Tibial nerve (tissue), 4 donors: ENCODE measurements at places on chromosomes 16 and 17. TPM values are rescaled to one million over a fixed set of nuclear protein-coding genes. Genes with fewer than 3 reads are reported as not detected.

The BIRC5 gene
- total RNA-seq = 0.87 TPM

The LUC7L3 gene
- total RNA-seq = 114 TPM

The USP22 gene
- total RNA-seq = 109 TPM

The CCDC92B gene
- 0.30 TPM for total RNA-seq

The EFCAB13 gene
- 9.9 TPM for total RNA-seq

GRCh38 chr17:55706808-55707773, 15.6 kb downstream of the TMEM100 start:
- H3K4me3 ChIP-seq = no peak overlapping the region
- peaks cover 8% of the 10 kb centered on the region for H3K4me1 ChIP-seq
- H3K27me3 ChIP-seq = no peaks in the 10 kb centered on the region
- H3K36me3 ChIP-seq = no peaks in the 10 kb centered on the region
- H3K27ac ChIP-seq = no peak overlapping the region
- no peak for DNase-seq

DNA sequence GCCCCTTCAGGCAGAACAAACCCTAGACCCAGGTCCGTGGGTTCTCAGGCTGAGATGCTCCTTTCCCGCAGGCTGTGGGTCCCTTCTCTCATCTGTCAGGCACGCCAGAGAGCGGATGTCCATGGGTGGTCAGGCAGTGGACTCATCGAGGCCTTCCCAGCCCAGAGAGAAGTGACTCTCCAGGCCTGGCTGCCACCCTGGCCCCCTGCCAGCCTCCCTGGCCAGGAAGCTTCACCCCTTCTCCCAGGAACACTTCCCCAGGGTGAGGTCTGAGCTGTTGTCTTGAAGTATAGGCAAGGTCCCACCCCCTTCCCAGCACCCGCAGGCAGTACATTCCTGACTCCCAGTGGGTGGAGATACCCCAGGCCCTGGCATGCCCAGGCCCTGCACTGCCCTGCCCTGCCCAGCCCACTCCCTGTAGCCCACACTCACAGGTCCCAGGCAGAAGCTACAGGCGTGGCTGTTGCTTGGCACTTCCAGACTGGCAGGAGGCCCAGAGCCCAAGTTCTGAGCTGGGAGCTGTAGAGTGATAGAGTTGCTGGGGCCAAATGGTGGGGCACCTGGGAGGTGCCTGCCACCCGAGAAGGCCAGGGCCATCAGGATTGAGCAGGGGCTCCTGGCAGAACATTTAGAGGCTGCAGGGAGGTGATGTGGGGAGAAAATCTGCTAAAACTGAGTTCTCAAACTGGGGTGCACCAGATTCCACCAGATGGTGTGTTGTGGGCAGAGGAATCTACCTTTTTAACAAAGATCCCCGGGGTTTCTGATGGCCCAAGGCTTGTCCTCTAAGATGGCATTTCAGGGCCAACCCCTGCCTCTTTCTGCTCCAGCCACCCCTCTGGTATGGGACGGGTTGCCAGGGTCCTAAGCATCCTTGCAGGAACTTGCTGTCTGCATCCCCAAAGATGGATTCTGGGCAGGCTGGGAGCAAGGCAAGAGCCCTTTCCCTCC, 6.7 kb downstream of the ITGA3 start:
- peaks cover 61% of the 10 kb centered on the region for H3K4me1 ChIP-seq
- peak overlapping the region; percentile 71 for H3K27ac ChIP-seq
- no peak for DNase-seq
- no peaks in the 10 kb centered on the region for H3K36me3 ChIP-seq
- no peaks in the 10 kb centered on the region for H3K27me3 ChIP-seq

GRCh38 chr16:86512301-86512859, 2.1 kb downstream of the FOXF1 start:
- H3K4me3 ChIP-seq = no peak overlapping the region
- no peak for DNase-seq
- no peaks in the 10 kb centered on the region for H3K36me3 ChIP-seq
- no peak overlapping the region for H3K27ac ChIP-seq
- H3K27me3 ChIP-seq = peaks cover 99% of the 10 kb centered on the region

GRCh38 chr17:1568950-1569810, 6.6 kb upstream of the PITPNA start:
- DNase-seq = no peak
- H3K36me3 ChIP-seq = no peaks in the 10 kb centered on the region
- no peak overlapping the region for H3K4me3 ChIP-seq
- no peaks in the 10 kb centered on the region for H3K27me3 ChIP-seq
- no peak overlapping the region for H3K27ac ChIP-seq
- H3K4me1 ChIP-seq = peaks cover 15% of the 10 kb centered on the region

DNA sequence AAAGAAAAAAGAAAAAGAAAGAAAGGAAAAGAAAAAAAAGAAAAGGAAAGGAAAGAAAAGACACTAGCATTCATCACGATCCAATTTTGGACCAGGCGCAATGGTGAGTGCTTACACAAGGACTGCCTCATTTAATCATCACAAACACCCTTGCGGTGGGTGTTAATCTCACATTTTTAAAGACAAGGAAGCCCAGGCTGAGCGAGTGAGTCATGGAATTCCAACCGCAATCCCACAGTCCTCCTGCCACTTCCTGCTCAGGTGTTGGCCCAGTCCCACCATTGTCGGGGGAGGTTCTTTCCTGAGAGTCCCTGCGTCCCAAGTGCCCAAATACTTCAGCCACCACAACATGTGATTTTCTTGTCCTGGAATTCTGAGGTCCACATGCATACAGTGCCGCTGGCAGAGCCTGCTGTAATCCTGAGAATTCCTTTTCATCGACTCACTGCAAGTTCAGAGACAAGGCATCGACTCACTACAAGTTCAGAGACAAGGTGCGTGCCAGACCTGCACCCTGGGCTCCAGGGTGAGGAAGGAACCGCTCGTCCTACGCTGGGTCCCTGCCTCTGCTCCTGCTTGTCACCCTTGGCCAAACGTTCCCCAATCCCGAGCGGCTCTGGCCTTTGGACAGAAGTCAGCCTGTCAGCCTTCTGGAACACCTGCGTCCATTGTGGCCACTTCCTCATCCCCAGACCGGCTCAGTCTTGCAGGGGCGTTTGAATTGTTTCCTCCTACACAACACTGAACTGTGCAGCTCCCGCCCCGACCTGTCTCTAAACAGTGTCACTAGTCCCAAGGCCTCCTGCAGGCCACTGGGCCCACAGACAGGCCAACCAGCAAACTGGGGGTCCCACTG, 5.8 kb downstream of the ZG16B start:
- no peak for DNase-seq
- no peak overlapping the region for H3K27ac ChIP-seq
- H3K27me3 ChIP-seq = peaks cover 60% of the 10 kb centered on the region
- H3K36me3 ChIP-seq = no peaks in the 10 kb centered on the region

DNA sequence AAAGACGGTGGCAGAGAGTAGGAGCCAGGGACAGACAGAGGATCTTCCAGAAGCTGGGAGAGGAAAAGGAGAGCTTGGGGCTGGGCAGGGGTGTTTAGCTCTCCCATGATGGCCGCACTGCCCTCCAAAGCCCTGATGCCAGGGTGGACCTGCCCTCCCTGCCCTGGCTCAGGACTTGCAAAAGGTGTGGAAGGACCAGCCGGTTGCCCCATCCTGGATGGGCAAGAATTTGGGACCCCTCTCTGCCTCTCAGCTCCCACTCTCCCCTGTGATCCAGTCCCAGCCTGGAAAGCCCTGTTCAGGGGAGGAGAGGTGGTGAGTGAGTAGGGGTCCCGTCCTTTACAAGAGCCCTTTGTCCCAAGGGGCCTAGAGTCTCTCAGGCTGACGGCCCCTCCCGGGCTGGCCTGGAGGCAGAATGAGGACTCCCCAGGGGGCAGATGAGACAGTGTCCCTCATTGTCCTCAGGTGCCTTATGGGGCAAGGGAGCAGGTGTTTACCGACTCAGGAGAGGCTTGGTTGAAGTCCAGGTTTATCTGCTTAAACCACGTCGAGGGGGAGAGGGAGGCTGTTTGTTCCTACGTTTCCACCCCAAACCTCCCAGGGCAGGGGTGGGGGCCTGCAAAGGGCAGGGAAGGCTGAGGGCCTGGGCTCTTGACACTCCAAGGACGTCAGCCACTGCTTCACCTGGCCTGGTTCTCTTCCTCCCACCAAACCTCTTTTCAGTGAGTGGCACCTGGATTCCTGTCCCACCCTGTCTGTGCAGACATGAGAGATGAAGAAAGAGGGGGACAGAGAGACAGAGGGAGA, 19.3 kb upstream of the ITGA3 start:
- H3K4me1 ChIP-seq = peaks cover 9% of the 10 kb centered on the region
- H3K27ac ChIP-seq = no peak overlapping the region
- no peaks in the 10 kb centered on the region for H3K27me3 ChIP-seq
- no peak overlapping the region for H3K4me3 ChIP-seq
- no peaks in the 10 kb centered on the region for H3K36me3 ChIP-seq

DNA sequence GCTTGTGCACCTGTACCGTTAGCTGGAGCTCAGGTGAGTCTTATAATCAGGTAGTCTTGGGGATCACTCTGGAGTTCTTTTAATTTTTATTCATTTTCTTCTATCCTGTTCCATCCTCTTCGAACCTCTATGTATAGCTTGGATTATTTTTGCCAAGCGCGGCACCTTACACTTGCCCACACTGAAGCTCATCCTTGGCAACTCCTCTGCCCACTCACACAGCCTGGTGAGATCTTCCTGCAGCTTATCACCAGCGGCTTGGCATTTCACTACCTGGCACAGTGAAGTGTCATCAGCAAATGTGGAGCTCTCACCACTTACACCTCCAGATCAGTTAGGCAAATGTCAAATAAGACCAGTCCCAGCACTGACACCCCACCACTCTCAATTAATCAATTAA, 116.7 kb downstream of the CACNG3 start:
- no peaks in the 10 kb centered on the region for H3K27me3 ChIP-seq
- no peak overlapping the region for H3K4me3 ChIP-seq
- DNase-seq = no peak
- H3K4me1 ChIP-seq = no peaks in the 10 kb centered on the region
